ENCODE measurements at places on chromosomes 16 and 17.
A peak's percentile ranks its signal among the peaks of the same experiment; 100 is the strongest.

DNA sequence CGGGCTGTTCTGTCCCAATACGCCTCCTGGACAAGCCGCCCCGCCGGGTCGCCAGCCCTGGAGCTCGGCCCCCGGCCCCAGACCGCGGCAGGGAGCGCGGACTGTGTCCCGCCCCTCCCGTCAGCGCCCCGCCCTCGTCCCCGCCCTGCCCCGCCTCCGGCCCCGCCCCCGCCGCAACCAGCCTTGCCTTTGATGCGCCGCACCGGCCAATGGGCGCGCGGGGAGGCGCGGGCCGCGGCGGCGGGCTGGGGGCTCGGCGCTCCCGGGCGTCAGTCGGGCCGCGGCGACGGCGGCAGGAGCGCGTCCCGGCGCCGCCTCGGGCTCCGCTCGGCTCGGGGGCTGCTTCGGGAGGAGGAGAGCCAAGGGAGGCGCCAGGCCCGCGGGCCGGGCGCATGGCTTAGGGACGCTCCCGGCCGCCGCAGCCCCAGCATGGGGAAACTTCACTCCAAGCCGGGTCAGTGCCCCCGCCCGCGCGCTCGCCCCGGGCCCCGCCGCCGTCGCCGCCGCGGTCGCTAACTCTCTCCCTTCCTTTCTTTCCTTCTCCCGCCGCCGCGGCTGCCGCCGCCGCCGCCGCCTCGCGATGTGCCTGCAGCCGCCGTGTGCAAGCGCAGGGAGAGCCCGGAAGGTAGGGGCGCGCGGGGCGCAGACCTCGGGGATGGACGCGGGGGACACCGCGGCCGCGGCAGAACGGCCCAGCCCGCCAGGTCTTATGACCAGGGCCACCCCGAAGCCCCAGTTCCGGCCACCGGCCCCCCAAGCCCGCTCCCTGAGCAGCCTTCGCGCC, at the start of gene NKD1:
Gene NKD1 (plus strand): TSS at position 272 of the 784 bp plus-strand sequence. CDS start 158 bp downstream, at position 430.
- peak; percentile 62 for DNase-seq

- no peak for DNase-seq
Observed at GRCh38 chr16:89277641-89278341, 60.3 kb downstream of the ZNF778 start.

DNA sequence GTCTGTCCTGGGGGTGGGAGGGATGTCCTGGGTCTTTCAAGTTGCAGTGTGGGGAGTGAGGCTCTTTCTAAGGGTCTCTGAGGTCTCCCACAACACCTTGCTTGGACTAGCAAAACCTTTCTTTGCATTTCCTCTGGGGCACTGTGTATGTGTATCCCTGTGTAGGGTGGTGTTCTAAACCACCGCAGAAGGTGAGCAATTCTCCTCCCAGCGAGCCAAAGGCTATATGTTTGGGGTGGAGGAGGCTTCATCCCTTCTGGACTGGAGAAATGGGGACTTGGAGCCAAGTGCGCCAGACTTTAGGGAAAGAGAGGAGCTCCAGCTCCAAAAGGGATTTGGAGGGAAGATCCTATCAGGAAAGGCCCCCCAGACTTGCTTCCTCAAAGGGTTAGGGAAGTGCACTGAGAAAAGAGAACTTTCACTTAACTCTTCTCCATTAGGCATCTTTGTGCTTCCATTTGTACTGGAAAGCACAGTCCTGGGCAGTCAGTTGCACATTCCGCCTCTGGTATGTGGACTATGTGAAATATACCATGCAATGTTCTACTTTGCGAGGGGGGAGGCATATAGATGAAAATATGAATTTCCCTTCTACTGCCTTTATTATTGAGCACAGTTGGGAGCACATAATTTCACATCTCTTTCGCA, 18.9 kb upstream of the HOXB9 start:
- DNase-seq: no peak

DNA sequence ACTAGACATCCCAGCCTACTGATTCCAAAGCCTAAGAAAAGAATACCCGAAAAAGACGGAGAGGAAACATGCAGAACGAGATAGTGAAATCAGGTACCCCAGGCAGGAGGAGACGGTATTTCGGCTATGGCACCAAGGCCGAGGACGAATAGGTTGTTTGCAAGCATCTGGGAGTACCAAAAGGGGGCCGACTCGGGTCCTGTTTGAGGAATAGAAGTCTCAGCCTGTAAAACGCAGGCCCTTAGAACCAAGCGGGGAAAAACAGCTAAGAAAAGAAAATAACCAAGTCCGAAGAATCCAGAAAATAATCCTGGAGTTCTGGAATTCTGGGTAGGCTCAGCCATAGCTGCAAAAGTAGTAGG, 537 bp downstream of the SLC35B1 start:
- no peak for DNase-seq

- DNase-seq: no peak
Observed at GRCh38 chr17:6560496-6560895, 4.1 kb upstream of the PITPNM3 start.

DNA sequence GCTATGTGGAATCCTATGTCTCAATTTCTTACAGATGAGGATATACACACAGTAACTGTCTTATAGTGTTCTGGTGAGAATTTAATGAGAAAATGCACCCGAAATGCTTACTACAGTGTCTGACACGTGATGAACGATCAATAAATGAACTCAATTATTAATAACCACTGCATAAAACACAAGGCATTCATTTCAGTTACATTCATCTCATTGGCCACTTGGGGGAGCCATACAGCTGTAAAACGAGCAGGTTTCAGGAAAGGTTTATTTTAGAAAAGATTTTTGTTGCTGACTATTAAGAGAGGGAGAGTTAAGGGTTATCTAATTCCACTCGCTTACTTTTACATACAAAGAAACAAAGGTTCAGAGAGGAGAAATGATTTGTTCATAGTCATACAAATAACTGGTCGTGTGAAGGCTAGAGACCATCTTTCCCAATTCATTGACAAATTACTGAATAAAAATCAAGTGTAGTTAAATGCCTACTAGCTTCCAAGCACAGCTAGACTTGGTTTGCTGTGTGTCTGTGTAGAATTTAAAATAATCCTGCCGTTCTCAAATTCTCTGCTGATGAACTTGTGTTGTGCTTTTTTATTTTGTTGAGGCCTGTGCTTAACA, 160.1 kb downstream of the MAP2K4 start:
- DNase-seq: peak; percentile 4

DNA sequence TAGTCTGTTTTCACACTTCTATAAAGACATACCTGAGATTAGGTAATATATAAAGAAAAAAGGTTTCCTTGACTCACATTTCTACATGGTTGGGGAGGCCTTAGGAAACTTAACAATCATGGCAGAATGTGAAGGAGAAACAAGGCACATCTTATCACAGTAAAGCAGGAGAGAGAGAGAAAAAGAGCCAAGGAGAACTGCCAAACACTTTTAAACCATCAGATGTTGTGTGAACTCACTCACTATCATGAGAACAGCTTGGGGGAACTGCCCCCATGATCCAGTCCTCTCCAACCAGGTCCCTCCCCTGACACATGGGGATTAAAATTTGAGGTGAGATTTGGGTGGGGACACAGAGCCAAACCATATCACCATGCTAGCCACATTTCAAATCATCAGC, 547.9 kb downstream of the CDH13 start:
- DNase-seq: no peak

GRCh38 chr16:87344165-87344930, 27.2 kb upstream of the C16orf95 start:
- DNase-seq: no peak

DNA sequence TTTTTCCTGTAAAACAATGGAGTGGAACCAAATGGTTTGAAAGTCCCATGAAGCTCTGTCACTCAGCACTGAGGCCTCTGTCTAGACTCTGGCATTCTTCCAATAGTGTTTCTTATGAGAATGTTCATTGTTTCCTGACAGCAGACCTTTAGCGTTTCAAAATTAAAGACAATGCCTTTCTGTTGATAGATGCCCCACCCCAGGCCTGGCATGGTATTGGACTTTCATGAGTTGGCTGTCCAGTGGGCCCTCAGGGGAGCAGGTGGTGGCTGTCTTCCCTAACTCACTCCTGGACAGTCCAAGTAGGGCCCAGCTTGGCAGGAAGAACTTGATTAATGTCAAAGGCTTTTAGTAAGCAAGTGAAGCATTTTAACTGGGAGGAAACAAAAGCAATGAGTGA, 186.5 kb upstream of the CCL2 start:
- DNase-seq: no peak

- no peak for DNase-seq
Observed at GRCh38 chr17:45951941-45952340, 47.1 kb upstream of the STH start.

- DNase-seq: no peak
Observed at GRCh38 chr17:79031996-79032875, 8.3 kb downstream of the C1QTNF1 start.

- no peak for DNase-seq
Observed at GRCh38 chr16:66473051-66473571, 46.0 kb downstream of the BEAN1 start.

DNA sequence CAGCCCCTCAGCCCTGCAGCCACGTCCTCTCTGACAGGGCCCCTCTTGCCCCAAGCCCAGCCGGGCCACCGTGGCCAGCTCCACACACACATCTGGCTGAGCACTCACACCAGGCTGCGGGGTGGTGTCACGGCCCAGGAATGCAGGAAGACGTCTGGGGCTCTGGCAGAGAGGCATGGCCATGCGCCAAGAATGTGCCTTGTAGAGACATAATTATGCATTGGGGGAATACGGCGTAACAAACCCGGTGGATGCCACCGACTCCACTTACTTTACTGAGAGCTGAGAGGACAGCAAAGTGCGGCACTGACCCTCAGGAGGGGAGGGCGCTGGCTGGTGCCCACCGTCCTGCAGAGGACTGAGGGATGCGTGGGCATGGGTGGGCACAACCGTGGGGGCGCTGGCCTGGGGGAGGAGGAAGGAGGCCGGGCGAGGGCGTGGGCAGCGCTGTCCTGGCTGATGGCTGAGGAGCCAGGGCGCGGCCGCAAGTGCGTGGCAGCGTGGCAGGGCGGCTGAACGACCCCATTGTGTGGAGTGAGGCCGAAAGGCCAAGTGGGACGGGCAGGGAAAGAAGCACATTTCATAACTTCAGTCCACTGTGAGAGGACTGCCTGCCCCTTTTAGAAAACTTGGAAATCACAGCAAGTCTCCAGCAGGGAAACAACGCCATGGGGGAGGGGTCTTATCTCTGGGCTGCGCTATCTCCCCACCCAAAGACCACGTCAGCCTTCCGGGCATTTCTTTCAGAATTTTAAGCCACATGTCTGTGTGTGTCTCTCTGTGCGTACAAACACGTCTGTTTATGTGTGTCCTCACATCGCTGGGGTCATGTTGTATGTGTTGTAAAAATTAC, 30.6 kb downstream of the METRNL start:
- DNase-seq: no peak

DNA sequence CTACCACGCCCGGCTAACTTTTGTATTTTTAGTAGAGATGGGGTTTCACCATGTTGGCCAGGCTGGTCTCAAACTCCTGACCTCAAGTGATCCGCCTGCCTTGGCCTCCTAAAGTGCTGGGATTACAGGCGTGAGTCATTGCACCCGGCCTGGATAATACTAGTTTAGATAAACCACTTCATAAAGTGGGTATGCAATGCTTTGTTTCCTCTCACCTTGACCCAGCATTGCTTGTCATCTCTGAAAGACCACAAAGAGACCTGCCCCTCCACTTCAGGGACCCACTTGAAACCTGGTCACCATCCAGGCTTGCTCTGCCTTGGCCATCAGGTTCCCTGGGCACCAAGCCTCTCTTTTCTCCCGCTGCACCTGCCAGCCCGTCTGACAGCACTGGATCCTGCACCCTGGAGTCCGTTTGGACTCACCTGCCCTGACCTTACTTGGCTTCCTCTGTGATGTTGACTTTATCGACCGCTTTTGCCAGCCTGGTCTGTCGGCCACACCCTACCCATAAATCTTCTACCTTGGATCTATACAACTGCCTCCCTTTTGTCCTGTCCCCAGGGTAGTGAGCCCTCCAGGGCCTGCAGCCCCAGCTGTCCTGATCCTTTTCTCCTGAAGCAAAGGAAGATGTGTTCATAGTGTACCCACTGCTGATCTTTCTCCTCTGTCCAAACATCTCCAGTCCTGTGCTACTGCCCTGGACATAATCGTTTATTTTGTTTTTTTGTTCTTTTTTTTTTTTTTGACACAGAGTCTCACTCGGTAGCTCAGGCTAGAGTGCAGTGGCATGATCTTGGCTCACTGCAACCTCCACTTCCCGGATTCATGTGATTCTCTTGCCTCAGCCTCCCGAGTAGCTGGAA, 12.7 kb upstream of the ZG16 start:
- DNase-seq: no peak

DNA sequence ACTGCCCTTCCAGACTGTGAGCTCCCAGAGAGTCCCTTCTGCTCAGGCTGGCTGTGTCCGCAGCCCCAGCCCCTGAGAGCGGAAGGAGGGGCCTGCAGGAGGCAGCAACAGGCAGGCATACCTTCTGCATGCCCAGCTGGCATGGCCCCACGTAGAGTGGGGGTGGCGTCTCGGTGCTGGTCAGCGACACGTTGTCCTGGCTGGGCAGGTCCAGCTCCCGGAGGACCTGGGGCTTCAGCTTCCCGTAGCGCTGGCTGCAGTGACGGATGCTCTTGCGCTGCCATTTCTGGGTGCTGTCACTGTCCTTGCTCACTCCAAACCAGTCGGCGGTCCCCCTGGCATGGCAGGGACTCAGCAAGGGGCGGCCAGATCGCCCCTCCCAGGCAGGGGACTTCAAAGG, 9.0 kb downstream of the RHBDF1 start:
- DNase-seq: no peak

DNA sequence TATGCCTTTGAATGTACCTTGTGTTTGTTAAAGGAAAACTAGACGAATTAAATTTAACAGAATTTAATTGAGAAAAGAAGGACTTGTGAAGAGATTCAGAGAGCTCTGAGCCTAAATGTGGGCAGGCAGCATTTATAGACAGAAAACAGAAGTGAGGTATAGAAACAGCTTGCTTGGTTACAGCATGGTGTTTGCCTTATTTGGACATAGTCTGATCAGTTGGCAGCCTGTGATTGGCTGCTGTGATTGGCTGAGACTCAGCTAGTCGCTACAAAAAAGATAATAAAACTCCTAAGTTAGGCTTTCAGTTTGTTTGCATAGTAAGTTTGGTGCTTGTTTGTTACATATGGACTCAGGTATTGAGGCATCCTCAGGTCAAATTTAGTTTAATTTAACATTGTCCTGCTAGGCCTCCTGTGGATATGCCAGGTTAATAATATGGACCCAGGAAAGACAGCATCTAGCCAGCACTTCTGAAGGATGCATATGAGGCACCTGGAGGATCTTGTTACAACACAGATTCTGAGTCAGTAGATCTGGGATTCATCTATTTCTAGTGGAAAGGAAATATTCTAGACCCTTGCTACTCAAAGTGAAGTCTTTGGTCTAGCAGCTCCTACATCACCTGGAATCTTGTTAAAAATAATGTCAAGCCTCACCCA, 43.4 kb downstream of the SLFN5 start:
- DNase-seq: peak; percentile 23

DNA sequence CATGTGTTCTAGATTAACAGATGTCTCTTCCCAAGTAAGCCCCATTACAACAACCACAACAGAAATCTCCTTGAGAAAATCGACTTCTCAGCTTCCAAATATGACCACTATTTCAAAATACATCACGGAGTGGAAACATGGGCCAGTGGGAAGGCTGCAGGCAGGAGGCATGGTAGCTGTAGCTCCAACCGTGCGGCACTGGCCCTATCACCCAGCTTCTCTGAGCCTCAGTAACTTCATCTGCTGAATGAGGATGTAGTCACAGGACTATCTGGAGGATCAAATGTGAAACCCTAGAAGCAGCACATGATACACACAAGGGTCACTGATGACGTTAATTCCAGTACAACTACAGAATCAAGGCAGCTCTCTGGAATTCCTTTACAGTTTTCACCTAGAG, 112.2 kb downstream of the VPS53 start:
- no peak for DNase-seq

Measured in stimulated activated CD4-positive, alpha-beta T cell treated with anti-CD3 and anti-CD28 coated beads, Interleukin-1b, Interleukin-23, amount 100 ng/mL, for 48 hours (primary cell).